Stimulated activated CD4-positive, alpha-beta T cell treated with anti-CD3 and anti-CD28 coated beads, TNF-alpha, amount 100 ng/mL, for 1 hour (primary cell): ENCODE measurements at places on chromosomes 4 and X.

- no peak for DNase-seq
These were observed 11.2 kb upstream of the ADD1 start for GRCh38 chr4:2832309-2832980.

GRCh38 chrX:21383546-21383945 is 9.3 kb downstream of the CNKSR2 start:
- no peak for DNase-seq

GRCh38 chr4:22416403-22416802 is 99.5 kb downstream of the ADGRA3 start:
- DNase-seq: no peak

- no peak for DNase-seq
These were observed 129.7 kb upstream of the USP38 start for GRCh38 chr4:143054971-143055370.
